Pericardium fibroblast (primary cell): ENCODE measurements at places on chromosomes 6 and 20. TPM values are rescaled to one million over a fixed set of nuclear protein-coding genes. Genes with fewer than 3 reads are reported as not detected.

SNX9 gene
- 34.8 and 36.5 TPM in 2 replicates for total RNA-seq

IRF4 gene
- 0.34 TPM in 1 of 2 replicates, not detected in the other for total RNA-seq

INSM1 gene
- total RNA-seq = not detected in 2 replicates

CDH4 gene
- total RNA-seq = 0.82 and 2.6 TPM in 2 replicates

LTB gene
- total RNA-seq = 0.17 TPM in 1 of 2 replicates, not detected in the other

BNIP5 gene
- total RNA-seq = not detected in 2 replicates

HTR1E gene
- total RNA-seq = not detected in 2 replicates

TCP11 gene
- total RNA-seq = not detected in 2 replicates

E2F3 gene
- 4.4 and 5.1 TPM in 2 replicates for total RNA-seq

C6orf58 gene
- 0.35 TPM in 1 of 2 replicates, not detected in the other for total RNA-seq

TINAG gene
- not detected in 2 replicates for total RNA-seq

SRXN1 gene
- total RNA-seq = 37.5 and 41.7 TPM in 2 replicates

DZANK1 gene
- total RNA-seq = 0.17 and 0.35 TPM in 2 replicates

RAB32 gene
- 95.8 and 133 TPM in 2 replicates for total RNA-seq

ANGPT4 gene
- under 0.01 and 0.17 TPM in 2 replicates for total RNA-seq

ADGRG6 gene
- total RNA-seq = 12.1 and 17.6 TPM in 2 replicates

SPINT3 gene
- not detected in 2 replicates for total RNA-seq

TGM3 gene
- total RNA-seq = under 0.01 TPM in 1 of 2 replicates, not detected in the other

MAP3K5 gene
- total RNA-seq = 1.5 and 2.8 TPM in 2 replicates
